Retina (tissue), 1 donor: ENCODE measurements at places on chromosomes 12 and 14.

DNA sequence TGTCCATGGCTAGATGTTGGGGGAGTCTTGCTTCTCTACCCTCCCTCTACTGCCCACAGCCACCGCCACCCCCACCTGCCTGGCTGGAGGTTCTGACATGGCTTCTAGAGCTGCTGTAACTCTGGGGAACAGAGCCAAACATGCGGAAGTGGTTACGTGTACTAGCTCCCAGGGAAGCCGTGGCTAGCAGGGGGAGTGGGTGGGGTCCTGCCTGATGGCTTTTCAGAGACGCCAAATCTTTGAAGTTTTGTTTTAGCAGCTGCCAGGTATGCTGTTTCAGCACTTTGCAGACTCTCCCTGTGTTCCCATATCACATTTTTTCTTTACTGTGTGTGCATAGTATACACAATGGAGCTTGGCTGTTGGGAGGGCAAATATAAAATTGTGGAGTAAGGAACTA, 150.3 kb downstream of the TGFB3 start:
- no peak for DNase-seq

- peak; percentile 46 for DNase-seq
Observed at GRCh38 chr14:32560209-32560857, 231.2 kb downstream of the AKAP6 start.

DNA sequence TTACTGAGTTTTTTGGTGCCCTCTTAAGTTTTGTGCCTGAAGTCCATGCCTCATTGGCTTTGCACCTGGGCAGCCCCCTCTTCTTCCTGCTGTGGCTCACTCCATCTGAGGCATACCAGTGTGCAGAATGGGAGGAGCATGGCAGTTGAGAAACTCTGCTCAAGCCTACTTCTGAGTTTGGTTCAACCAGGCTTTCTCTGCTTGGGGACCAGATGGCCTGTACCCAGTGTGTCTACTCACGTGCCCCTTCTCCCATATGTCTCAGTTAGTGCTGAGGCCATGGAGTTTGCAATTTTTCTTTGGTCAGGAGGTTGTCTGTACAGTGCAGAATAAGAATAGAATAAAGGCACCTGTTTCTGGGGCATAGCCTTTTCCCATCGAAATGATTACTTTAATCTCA, 383.3 kb upstream of the DDHD1 start:
- no peak for DNase-seq

GRCh38 chr14:94322648-94323570, at the start of gene SERPINA6:
SERPINA6 (minus strand) TSS chr14:94323336; CDS start chr14:94314648, 8,688 bp downstream.
- no peak for DNase-seq

DNA sequence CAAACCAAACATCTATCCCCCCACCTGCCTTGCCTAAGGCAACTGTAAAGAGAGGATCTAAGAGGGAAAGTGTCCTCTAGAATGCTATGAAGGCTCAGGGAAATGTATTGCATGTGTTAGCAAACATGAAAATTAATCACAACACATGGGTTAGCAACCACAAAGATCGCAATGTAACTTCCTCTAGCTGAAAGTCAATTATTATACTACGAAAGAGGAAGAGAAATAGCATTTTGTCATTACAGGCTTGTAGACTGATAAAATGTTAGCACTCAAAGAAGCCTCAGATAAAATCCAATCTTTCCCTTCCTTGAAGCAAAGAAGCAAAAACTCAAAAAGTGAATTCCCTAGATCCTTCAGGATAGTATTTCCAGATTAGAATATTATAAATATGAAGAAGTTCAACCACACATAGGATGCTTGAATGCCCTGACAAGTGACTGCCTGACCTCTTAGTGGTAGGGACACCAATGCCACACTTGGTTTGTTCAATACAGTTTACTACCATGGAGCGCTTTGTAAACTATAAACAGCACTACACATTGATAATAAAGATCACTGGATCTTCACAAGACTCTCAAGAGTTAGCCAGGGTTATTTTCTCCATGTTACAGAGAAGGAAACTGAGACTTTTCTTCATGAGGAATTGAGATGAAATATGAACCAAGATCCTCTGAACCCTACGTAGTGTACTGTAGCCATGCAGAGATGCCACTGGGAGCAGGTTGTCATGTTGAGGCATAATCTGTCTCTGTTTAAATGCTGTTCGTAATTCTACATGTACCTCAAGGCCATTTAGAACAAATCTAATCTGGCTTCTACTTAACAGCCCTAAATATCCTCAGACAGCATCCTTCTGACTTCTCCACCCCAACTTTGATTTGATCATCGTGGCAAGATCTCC, 100.7 kb downstream of the ITPR2 start:
- no peak for DNase-seq

GRCh38 chr14:22394616-22395015, 194.4 kb downstream of the DAD1 start:
- no peak for DNase-seq

GRCh38 chr14:101118746-101119591, 215.4 kb upstream of the RTL1 start:
- peak; percentile 58 for DNase-seq

- DNase-seq, result no peak
Observed at GRCh38 chr12:79597910-79598309, 92.9 kb downstream of the PAWR start.

DNA sequence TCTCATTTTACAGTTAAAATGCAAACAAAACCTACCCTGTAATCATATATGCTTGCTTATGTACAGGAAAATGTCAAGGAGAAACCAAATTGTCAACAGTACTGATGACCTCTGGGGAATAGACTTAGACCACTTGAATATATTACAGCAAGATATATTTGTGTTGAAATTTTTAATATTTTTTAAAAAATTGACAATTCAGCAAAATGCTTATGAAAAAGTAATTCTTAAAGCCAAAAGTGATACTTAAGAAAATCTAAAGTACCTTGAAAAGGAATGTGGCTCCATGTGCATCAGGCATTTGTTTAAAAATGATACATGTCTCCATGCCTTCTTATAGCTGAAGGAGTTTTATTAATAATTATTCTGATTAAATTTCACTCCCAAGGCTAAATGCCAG, 49.2 kb downstream of the PTPN21 start:
- no peak for DNase-seq

- no peak for DNase-seq
Observed at GRCh38 chr14:90451443-90451842, 54.6 kb downstream of the CALM1 start.

DNA sequence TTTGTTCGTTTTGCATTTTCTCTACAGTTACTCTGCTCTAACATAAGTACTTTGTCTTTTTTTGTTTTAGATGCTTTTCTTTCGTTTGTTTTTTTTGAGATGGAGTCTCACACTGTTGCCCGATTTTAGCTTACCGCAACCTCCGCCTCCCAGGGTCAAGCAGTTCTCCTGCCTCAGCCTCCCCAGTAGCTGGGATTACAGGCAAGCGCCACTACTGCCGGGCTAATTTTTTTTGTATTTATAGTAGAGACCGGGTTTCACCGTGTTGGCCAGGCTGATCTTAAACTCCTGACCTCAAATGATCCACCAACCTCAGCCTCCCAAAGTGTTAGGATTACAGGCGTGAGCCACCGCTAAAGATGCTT, 2.7 kb downstream of the DIP2B start:
- DNase-seq, result no peak

- DNase-seq, result no peak
Observed at GRCh38 chr12:109723311-109723881, 9.8 kb downstream of the FAM222A start.

- peak; percentile 81 for DNase-seq
Observed at GRCh38 chr14:34227834-34228649, 234.0 kb downstream of the SPTSSA start.

GRCh38 chr12:54197431-54197909, 8.7 kb upstream of the SMUG1 start:
- DNase-seq, result no peak

GRCh38 chr14:84750763-84751554, 779.0 kb upstream of the FLRT2 start:
- no peak for DNase-seq

DNA sequence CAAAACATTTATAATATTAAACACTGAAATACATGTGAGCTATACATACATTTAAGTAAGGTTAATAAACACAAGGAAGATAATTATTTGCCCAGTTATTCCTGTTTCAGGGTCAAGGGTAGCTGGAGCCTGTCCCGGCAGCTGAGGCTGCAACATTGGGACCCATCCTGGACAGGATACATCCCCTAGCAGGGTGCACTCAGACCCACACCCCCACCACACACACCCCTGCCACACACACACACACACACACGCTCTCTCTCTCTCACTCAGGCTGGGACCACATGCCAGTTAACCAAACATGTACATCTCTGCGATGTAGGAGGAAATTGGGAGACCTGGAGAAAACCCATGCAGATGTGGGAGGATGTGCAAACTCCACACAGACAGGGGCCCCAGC, 112.6 kb upstream of the TMCC3 start:
- no peak for DNase-seq

GRCh38 chr14:24392325-24393091, 6.3 kb upstream of the NYNRIN start:
- DNase-seq, result no peak

GRCh38 chr14:50060871-50061663, 55.3 kb downstream of the VCPKMT start:
- peak; percentile 25 for DNase-seq

DNA sequence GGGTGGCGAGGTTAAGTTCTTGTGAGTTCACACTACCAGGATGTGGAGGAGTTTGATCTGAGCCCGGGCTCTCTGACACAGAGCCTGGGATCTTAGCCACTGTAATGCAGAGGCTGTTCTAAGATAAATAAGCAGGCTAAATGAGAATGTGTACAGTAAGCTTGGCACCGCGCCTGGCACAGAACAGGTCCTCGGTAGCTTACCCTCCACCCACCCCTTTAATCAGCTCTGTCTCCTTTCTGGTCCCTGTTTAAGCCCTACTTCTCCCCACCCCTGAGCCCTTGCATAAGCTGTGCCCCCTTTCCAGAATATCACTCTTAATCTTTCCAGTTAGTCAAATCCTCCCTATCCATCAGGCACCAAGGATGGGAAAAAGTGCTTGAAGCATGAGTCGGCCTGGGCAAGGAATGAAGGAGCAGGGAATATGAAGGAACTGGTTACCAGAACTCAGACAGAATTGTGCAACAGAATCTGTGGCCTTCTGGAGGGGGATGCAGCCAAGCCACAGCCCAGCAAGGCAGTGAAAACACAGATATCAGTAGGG, 32.8 kb upstream of the CMKLR1 start:
- DNase-seq, result no peak

GRCh38 chr14:50452296-50452695, 55.6 kb upstream of the CDKL1 start:
- no peak for DNase-seq

DNA sequence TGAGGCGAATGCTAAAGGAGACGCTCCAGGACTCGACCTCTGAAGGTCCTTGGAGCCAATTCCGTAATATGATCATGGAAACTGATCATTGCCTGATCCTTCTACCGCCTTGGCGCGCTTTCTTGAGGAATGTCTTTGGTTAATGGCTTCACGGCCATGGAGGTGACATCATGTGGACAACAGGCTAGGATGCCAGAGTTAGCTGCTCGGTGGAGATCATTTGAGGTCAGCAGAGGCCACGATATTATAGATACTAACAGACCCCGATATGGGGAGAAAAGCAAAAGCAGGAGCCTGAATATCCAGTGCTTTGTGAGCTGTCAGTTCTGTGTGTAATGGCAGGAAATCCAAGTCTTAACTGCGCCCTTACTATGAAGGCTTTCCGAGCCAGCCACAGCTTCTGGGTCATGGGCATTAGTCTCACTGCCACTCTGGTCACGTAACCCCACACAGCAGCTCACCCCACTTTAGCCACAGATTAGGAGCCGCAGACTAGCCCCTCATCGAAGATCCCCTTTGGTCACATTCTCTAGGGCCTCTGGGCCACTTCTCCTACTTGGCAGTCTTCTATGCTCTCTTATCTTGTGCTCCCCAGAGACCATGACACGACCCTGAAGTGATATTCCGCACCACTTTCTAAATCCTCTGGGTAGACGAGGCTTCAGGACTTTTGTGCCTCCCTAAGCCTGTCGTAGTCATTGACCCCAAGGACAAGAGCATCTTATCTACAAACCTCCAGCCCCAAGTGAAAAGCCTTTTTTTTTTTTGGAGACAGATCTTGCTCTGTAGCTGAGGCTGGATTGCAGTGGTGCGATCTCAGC, 724 bp upstream of the CS start:
- DNase-seq, result no peak

DNA sequence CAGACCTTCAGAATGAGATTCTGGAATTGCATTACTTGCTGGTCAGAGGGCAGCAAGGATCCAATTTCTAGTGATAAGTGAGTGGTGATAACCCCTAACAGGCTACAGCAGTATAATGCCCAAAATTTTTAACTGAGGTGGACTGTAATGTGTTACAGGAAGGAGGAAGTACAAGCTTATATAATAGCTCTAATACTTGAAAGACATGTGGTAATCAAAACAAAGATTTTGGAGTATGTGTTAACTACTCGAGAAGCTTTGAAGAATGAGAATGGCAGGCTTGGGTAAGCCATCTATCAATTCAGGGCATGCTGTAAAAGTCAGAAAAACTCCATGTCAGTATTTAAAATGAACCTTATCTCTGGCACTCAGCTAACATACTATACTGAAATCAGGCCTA, 70.5 kb downstream of the ANKS1B start:
- no peak for DNase-seq

DNA sequence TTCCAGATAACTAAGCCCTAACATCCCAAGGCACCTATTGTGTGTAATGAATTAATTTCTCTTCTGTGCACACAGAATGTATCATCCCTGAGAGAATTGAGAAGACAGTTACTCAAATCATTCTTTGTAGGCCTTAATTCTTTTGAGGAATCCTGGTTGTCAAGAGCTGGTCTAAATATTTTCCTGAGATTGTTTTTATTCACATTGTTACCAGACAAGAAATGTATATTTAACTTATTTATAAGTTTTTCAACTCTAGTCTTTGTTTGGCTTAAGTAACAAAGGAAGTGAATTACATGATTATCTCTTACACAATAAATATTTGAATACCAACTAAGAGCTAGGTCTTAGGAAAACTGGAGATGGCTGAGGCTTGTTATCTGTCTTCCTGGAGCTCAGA, 169.4 kb downstream of the DACT1 start:
- DNase-seq, result no peak

GRCh38 chr12:82242729-82243128, 115.5 kb downstream of the CCDC59 start:
- no peak for DNase-seq

DNA sequence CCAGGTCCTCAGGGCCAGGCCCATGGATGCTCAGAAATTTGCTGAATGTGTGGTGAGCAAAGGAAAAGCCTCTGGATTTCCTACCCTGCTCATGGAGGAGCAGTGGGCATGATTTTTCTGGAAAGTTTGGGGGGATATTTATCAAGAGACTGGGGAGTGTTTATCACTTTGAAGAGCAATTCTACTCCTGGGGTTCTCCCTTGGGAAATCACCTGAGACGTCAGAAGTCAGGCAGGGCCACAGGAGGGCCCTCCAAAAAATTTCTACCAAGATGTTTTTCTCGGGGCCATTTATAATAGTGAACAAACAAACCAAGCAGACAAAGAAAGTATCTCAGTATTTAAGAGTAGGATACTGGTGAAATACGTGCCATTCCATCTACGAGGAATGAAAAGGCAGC, 20.1 kb upstream of the EIF2B2 start:
- no peak for DNase-seq

DNA sequence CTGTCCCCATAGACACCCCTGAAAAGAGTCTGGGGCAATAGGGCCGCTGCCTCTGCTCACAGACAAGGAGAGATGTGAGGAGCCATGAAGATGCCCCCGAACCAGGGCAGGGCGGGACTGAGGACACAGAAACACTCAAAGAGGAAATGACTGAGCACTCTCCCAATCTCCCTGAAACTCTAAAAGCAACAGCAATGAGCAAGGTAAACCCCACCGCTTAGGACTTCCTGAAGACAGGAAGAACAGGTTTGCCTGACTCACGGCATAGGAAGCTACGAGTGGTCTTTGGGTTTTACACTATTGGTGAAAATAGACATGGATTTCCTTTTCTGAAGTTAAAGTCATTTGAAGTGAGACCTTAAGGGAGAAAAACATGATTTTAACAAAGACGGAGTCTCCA, 32.5 kb downstream of the STX2 start:
- no peak for DNase-seq
